ENCODE measurements at places on chromosomes 3 and 15.

GRCh38 chr15:55402707-55403106 is 5.5 kb downstream of the CCPG1 start:
- DNase-seq = no peak

DNA sequence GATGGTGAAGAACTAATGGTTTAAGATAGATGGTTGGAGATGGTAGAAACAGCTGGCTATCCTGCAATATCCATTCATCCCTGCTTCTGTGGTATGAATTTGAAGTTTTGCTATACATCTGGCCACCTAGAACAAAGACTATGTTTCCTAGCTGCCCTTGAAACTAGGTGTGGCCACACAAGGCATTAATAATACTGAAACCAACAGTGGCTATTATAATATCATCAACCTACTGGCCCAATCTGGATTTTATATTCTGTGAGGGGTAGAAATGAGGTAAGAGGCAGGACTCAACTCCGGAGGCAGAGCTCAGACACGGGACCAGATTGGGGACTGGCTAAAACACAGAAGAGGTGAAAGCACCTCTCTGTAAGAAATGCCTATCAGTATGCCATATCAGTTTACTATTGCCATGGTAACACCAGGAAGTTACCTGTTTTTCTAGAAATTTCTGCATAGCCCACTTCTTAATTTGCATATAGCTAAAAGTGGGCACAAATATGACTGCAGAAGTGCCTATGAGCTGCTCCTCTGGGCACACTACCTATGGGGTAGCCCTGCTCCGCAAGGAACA is 8.4 kb downstream of the IFT80 start:
- DNase-seq = no peak

GRCh38 chr15:70516408-70517193 is 246.8 kb downstream of the UACA start:
- DNase-seq = no peak

DNA sequence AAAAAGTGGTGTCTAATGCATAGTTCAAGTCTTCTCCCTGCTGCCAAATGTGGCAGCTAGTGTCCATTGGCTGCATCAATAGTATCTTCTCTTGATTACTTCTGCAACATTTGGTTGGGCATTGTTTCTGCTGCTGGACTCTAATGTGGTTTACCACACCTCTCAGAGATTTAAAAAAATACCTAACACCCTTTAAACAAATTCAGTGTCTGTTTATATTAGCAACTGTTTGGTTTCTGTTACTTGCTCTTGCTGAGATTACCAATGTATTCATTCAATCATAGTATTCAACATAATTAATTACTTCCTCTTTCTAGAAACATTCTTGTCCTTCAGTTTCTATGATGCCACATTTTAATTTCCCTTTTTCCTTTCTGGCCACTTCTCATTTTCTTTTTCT is 20.3 kb upstream of the NECTIN3 start:
- DNase-seq = no peak

- DNase-seq = no peak
These were observed 304.0 kb upstream of the CBLB start for GRCh38 chr3:106172780-106173179.
